Vagina (tissue), 2 donors: ENCODE measurements at places on chromosomes 4 and X.

DNA sequence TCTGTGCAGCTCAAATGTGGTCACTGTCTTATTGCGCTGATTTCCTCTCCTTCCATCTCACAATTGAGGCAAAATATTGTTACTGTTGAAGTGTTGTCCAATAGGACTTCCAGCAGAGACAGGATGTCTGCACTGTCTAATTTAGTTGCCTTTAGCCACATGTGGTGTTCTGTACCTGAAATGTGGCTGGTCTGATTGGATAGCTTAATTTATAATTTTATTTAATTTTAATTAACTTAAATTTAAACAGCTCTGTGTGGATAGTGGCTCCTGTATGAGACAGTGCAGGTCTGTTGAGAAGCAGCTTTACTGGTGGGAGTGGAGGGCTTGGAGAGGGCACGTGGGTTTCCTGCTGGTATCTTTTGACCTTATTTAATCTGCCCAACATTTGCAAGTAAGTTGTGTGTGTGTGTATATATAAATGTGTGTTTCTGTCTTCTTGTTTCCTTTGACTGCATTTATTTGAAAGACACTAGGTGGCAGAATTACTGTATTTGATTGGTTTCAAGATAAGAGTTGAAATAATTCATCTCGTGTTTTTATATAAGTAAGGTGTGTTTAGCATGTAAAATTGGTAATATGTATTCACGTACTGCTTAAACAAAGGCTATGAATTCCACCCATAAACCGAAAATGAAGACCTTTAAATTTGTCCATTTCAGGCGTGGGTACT lies 55.3 kb upstream of the MSANTD1 start:
- peak; percentile 16 for DNase-seq

- no peak for DNase-seq
These were observed 515.7 kb downstream of the RPA4 start for GRCh38 chrX:97399400-97399799.

DNA sequence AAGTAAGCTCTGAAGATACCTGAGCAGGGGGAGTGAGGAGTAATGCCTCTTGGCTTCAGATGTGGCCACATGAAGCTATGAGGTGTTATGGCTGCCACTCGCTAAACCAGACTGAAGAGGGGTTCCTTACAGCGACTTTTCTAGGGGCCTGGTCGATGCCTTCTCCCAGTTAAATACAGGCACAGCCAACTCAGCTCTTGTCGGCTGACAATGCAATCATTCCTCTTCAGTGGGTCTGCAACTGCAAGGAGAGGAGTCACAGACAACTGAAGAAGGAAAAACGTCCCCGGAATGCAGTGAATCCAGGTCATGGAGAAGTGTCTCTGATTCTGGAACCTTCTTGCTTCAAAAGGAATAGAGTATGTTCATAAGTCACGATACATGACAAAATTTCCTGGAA lies 106.4 kb downstream of the RNF150 start:
- no peak for DNase-seq

DNA sequence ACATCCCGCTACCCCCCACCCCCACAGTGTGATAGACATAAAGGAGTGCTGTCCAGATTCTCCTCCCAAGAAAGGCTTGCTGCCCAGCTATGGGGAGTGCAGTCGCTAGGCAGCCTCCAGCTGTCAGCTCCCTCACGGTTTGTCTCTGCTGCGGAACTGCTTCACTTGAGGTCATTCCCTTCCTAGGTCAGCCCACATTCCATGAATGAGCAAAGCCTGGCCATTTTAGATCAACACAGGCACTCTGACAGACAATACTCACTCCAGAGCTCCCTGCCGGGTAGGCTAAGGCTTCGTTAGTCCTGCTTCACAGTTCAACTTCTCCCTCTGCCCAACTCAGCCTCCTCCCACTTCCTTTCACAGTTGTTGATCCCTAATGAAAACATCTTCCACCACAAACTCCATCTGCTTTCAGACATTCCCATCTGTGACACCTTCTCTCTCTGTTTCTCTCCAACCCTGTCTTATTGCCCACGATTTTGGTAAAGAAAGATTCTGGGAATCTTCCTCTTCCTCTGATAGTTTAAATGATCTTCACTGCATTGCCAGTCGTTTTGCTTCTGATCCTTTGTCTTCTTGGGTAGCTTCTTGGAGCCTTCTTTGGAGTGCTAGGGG lies 318.9 kb upstream of the F9 start:
- no peak for DNase-seq

GRCh38 chr4:66602622-66603021 lies 932.3 kb upstream of the EPHA5 start:
- DNase-seq, result no peak

DNA sequence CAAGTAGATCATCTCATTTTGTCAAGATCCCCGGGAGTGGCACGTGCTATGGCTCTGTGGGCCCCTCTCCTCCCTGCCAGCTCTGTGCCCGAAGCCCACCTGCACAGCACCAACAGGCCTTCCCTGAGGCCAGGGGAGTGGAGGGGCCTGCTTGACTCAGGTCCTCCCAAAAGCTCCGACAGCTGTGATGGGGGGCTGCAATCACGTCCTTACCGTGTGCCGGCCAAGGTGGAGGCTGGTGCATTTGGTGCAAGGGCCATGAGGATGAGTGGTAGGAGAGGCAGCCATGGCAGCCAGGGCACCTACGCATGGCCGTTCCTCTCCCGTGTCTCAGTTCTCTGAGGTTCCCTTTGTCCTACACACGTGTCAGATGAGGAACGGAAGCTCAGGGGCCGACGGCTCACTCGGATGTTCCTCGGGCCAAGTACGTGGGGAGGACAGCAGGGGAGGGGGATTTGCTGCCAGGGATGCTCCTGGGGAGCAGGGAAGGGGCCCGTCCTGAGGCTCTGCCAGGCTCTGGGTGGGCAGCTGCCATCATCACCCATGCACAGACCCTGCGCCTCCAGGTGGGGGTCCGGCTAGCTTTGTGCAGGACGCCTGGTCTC lies 95.8 kb downstream of the HMX1 start:
- no peak for DNase-seq

GRCh38 chrX:33188286-33188685 lies 23.1 kb downstream of the DMD start:
- no peak for DNase-seq
